T47D (cell line): ENCODE measurements at places on chromosomes 11 and 22.

DNA sequence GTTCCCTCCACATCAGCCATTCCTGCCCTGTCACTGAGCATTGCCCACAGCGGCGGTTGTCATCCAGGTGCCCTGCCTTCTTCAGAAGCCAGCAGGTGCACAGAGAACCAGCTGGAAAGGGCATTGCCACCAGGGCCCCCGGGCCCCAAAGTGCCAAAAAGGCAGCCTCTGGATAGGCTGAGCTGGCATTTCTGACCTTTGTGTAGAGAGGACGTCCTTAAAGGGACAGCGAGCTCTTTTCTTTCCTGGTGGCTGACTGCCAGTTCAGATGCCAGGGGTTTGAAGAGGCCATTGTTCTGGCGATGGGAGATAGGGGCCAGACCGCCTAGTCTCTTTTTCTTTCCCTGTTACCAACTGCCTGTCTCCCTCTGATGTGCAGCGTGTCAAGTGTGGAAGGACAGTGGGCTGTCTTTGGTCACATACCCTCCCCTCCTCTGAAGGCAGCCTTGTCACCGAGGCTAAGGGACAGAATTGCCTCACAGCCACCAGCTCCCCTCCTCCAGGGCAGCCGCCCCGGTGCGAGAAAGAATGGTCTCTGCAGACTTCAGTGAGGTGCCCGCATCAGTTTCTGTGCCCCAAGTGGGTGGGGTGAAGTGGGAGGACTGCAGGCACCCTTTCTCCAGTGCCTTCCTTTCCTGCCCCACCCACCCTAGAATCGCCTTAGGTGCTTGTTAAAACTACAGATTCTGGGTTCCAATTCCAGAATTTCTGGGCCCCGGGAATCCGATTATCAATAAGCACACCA, 109.6 kb downstream of the SCN3B start:
- DNase-seq: no peak

GRCh38 chr11:113628912-113629311, 77.2 kb downstream of the TMPRSS5 start:
- no peak for DNase-seq

DNA sequence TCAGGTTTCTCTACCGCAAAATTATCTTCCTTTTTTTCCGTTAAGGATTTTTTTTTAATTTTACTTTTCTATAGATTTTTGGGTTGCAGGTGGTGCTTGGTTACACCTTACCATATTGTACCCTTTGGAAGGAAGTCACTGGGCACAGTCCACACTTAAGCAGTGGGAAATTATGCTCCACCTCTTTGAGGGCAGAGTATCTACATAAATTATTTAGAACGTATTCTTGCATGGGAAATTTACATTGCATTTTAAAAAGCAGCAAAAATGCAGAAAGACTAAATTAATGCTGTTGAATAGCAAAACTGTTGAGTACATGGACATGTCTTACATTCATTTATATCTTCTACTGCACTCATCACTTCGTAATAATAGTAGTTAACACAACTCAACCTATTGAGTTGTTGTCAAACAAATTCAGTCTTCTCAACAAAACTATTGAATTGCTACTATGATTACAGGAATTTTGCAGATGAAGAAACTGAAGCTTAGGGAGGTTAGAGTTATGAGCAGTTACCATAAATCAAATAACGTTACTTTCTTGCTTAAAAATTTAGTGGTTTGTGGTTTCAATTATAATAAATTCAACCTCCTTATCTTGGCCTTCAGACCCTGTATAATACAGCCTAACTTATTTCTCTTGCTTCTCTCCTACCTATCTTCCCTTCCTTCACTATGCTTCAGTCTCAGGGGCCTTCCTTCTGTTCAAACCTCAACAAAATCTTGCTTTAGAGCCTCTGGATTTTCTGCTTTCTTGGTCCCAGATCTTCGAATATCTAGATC, 97.4 kb upstream of the ARHGAP20 start:
- no peak for DNase-seq

DNA sequence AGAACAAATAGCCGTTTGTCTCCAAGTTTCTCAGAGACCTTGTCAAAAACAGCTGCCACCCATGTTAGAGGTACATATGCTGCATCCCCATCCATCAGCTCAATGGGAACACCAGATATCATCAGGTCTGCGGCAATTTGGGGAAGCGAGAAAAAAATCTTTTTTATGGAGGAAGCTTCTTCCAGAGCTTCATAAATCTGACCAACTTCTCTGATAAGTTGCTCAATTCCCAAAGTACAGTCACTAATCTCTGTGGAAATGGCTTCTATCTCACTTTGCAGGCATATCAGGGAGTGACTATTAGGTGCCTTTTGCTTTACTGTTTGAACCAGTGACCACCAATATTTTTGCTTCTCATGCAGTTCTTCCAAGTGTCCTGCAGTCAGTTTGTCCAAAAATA, 34.3 kb upstream of the MRPL17 start:
- DNase-seq: no peak

- DNase-seq: no peak
Measured at GRCh38 chr11:113896156-113896879, 8.3 kb upstream of the HTR3B start.

- no peak for DNase-seq
Measured at GRCh38 chr22:46754110-46754799, 8.2 kb upstream of the TBC1D22A start.

DNA sequence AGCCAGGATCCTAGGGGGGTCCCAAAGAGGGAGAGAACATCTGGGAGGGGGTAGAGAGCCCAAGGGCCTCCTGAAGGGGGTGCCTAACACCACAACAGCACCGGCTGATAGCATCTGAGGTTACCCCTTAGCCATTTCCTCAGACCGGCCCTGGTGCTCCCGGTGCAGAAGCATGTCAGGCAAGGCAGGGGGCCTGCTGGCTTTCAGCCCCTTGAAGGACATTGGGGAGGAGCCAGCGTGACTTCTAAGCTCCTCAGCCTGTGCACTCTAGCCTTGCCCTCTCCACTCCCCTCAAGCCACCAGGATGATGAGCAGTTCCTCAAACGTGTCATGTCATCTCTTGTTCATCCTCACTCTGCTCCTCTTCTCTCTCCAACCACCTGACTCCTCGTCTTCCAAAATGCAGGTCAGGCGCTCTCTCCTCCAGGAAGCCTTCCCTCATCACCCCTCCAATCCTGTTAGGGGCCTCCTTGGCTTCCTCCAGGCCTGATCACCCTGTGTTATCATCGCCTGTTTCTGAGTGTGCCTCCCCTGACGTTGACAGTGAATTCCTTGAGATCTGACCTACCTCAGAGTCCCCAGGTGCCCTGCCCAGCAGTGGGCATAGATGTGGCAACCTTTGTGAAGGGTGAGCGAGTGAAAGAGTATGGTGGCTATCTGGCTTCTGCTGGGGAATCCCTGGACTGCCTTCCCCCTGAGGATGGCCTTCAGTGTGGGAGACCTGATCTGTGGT, 6.1 kb downstream of the P2RY2 start:
- DNase-seq: no peak

DNA sequence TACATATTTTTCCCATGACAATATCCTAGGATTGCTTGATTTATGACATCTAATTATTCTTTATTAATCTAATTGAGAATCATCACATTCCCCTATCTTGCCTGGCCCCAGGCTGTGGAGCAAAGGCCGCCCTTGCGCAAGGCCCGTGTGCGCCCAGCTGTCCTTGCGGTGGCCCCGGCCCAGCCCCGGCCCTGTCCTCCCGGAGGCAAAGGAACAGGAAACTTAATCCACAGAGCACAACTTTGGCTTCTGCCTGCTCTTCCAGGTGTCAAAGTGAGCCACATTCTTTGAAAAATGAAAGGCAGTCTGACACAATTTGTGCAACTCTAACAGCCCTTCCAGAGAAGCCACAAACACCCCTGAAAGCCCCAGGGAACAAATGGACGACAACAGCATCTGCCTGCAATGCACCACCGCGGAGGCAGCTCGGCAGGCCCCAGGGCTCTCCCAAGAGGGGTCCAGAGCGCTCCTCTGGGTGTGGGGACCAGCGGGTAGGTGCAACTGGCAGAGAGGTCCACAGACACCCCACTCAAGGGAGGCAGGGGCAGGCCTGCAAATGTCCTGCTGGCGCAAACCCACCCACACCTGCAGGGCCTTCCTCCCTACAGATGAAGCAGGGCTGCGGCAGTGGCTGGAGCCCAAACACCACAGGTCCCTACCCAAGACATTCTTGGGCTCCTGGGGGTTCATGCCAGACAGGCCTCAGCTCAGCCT, 30.3 kb downstream of the GNB1L start:
- DNase-seq: no peak

- peak; percentile 13 for DNase-seq
Measured at GRCh38 chr11:112023104-112023503, 2.1 kb upstream of the DLAT start.

DNA sequence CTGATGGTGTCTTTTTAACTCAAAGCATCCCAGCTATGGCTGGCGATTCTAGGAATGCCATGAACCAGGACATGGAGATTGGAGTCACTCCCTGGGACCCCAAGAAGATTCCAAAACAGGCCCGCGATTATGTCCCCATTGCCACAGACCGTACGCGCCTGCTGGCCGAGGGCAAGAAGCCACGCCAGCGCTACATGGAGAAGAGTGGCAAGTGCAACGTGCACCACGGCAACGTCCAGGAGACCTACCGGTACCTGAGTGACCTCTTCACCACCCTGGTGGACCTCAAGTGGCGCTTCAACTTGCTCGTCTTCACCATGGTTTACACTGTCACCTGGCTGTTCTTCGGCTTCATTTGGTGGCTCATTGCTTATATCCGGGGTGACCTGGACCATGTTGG, 20.1 kb downstream of the KCNJ5 start:
- no peak for DNase-seq

DNA sequence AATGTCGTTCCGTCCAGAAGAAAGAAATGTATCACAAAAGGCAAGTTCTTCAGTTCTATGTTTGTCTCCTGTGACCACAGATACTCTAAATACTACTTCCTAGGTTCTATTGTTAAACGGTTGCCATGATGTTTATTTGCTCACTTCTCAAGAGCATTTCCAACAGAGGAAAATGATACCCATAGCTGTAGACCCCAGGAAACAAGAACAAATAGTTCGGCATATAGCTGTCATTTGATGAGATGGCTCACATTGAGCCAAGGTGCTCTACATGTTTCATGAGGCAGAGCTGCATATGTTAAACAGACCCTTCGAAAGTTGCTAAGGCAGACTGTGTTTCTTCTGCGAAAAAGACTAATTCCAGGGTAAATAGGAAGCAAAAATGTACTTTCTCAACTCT, 15.4 kb upstream of the ANGPTL5 start:
- DNase-seq: no peak

DNA sequence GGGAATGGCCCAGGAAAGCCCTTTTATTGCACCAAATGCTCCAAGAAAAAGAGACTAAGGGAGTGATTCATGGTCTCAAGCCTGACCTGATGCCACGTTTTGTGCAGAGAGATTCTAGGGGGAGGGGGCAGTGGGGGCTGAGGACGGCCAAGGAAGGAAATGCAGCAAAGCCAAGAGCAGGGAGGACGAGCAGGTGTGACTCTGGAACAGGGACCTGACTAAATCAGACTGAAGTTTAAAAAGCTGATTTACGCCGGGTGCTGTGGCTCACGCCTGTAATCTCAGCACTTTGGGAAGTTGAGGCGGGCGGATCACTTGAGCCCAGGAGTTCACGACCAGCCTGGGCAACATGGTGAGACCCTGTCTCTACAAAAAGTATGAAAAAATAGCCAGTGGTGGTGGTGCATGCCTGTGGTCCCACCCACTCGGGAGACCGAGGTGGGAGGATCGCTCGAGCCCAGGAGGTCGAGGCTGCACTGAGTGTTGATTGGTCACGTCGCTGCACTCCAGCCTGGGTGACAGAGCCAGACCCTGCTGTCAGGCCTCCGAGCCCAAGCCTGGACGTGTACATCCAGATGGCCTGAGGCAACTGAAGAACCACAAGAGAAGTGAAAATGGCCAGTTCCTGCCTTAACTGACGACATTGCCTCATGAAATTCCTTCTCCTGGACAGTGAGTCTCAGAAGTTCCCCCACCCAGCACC, 10.8 kb upstream of the IFITM3 start:
- DNase-seq: no peak

- no peak for DNase-seq
Measured at GRCh38 chr11:67404515-67405195, 772 bp downstream of the TBC1D10C start.

DNA sequence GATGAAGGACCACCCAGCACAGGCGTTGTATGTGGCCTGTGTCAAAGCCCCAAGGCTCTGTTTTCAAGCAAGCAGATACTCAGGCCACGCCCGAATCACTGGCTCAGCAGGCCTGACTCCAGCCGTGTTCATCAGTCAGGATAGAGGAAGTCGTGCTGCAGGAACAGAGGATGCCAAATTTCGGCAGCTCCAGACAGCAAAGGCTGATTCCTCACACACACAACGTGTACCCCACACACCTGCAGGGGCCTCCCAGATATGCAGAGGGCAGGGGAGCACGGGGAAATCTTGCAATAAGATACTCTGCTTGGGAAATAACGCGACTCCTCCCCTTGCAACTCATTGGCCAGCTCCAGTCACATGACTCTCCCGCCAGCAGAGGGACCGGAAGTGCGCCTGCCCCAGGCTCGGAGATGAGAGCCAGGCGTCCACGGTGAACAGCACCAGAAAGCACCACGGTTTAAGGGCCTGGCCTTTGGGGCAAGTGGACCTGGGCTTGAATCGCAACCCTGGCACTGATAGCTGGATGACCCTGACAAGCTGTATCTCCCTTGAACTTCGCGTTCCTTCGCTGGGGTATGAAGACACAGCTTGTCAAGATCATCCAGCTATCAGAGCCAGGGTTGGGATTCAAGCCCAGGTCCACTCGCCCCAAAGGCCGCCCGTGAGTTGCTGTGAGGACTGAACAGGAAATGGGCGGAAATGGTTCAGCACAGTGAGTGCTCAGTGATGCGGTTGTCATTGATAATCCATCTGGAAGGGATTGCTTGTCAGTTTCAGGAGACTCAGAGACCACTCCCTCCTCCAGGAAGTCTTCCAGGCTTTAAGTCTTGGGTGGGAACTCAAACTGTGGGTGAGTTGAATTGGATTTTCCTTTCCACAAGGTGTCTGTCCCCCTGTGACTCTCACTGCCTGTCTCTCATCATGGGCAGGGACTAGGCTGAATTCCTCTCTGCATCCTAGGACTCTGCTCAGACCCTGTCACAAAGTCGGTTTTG, 88.5 kb downstream of the MYEOV start:
- no peak for DNase-seq

- DNase-seq: peak; percentile 85
Measured at GRCh38 chr11:72787216-72788104, 6.4 kb downstream of the STARD10 start.

DNA sequence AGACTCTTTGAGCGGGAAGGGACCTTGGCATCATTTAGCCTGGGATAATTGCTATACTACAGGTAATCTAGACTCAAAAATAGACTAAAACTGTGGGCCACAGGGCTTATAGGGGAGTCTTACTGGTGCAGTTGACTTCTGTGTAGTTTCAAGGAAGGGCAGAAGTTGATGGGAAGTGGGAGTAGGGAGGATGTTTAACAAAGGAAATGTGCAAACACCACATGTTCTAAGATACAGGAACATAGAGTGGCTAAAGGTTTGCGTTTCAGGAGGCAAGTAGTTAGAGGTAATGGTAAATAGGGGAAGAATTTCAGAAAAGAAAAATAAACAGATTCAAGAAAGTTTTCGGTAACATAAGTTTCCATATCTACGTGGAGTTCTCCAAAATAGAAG, 14.4 kb upstream of the SORL1 start:
- no peak for DNase-seq

- DNase-seq: peak; percentile 96
Measured at GRCh38 chr11:69122630-69123431, 32.9 kb upstream of the SMIM38 start.

- DNase-seq: no peak
Measured at GRCh38 chr11:84673753-84674152, 953.4 kb downstream of the DLG2 start.
